ENCODE measurements at places on chromosomes 3 and 15. TPM values are rescaled to one million over a fixed set of nuclear protein-coding genes. Genes with fewer than 3 reads are reported as not detected.

The STOML1 gene
- 10.7 TPM for total RNA-seq

The FHIT gene
- 17.7 TPM for total RNA-seq

- DNase-seq, result no peak
Observed at GRCh38 chr3:30314757-30315325, 291.6 kb upstream of the TGFBR2 start.

DNA sequence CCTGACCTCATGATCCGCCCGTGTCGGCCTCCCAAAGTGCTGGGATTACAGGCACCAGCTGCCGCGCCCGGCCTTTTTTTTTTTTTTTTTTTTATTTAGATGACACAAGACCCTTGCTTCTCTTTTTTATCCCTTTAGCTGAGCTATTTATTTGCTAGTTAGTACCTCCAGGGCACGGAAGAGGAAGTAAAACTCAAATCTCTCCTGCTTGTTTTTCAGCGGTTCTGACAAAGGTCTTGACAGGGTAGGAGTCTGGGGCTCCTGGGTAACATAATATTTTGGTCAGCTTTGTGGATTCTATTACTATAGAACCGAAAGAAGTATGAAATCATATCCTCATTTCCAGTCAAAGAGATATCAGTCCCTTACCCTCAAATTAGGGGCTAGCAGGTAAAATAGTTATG lies 44.0 kb upstream of the ETV5 start:
- no peak for DNase-seq

GRCh38 chr15:66649235-66649984 lies 52.6 kb upstream of the SMAD6 start:
- no peak for DNase-seq

DNA sequence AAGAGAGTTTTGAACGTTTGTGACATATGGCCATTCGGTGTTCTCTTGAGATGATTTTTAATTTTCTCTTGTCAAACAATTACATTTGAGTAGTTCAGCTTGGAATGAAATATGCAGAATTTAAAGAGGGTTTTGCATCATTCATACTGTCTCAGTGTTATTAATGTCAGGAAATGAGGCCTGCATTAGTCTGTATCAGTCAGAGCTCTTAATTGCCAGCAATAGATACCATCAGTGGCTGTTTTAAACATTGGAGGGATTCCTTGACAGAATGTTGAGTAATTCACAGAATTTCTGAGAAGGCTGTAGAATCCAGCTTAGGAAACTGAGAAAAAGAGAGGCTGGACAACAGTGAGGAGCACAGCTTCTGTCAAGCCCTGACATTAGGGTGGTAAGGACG lies 722.0 kb downstream of the NR2F2 start:
- DNase-seq, result no peak

All from breast epithelium (tissue), 4 donors.